ENCODE measurements at places on chromosomes 6 and 20. TPM values are rescaled to one million over a fixed set of nuclear protein-coding genes. Genes with fewer than 3 reads are reported as not detected.

The MAS1 gene
- total RNA-seq: not detected

The SPTLC3 gene
- 0.71 TPM for total RNA-seq

The RIPPLY2 gene
- not detected for total RNA-seq

The FRK gene
- total RNA-seq: 0.07 TPM

The CCN5 gene
- total RNA-seq: not detected

The LIN28B gene
- not detected for total RNA-seq

The VGLL2 gene
- total RNA-seq: not detected

The WFDC10B gene
- total RNA-seq: not detected

The C20orf141 gene
- total RNA-seq: not detected

The EBF4 gene
- 1.8 TPM for total RNA-seq

The THBS2 gene
- total RNA-seq: 3.2 TPM

The HLA-DRB5 gene
- not detected for total RNA-seq

The CCDC170 gene
- 0.04 TPM for total RNA-seq
